Pericardium fibroblast (primary cell): ENCODE measurements at places on chromosomes 7 and 10. TPM values are rescaled to one million over a fixed set of nuclear protein-coding genes. Genes with fewer than 3 reads are reported as not detected.

The TMEM213 gene
- total RNA-seq = not detected in 2 replicates

The WDFY4 gene
- total RNA-seq = 0.12 TPM in 1 of 2 replicates, not detected in the other

The RAB19 gene
- not detected in 2 replicates for total RNA-seq

The FEZF1 gene
- not detected in 2 replicates for total RNA-seq

The NUTM2E gene
- 0.47 TPM in 1 of 2 replicates, not detected in the other for total RNA-seq

The PPP1R17 gene
- not detected in 2 replicates for total RNA-seq

The LLCFC1 gene
- not detected in 2 replicates for total RNA-seq

The HABP2 gene
- not detected in 2 replicates for total RNA-seq

The ADAM8 gene
- 0.09 and 0.70 TPM in 2 replicates for total RNA-seq

The SEMA3E gene
- total RNA-seq = under 0.01 and 0.09 TPM in 2 replicates

The NXPH1 gene
- total RNA-seq = not detected in 2 replicates

The ENKUR gene
- total RNA-seq = not detected in 2 replicates

The CLRN3 gene
- not detected in 2 replicates for total RNA-seq

The WEE2 gene
- not detected in 2 replicates for total RNA-seq

The DNTT gene
- not detected in 2 replicates for total RNA-seq

The TUBAL3 gene
- not detected in 2 replicates for total RNA-seq

The NCAPG2 gene
- 7.3 and 8.9 TPM in 2 replicates for total RNA-seq

The RADIL gene
- 1.3 and 10.2 TPM in 2 replicates for total RNA-seq

The SCRN1 gene
- 80.6 and 92.5 TPM in 2 replicates for total RNA-seq

The SPDYE8 gene
- total RNA-seq = not detected in 2 replicates

The CLCN1 gene
- total RNA-seq = not detected in 2 replicates

The FGL2 gene
- total RNA-seq = 1.4 and 2.3 TPM in 2 replicates
